Hippocampal formation (tissue), 2 donors: ENCODE measurements at places on chromosomes 12 and 14.

DNA sequence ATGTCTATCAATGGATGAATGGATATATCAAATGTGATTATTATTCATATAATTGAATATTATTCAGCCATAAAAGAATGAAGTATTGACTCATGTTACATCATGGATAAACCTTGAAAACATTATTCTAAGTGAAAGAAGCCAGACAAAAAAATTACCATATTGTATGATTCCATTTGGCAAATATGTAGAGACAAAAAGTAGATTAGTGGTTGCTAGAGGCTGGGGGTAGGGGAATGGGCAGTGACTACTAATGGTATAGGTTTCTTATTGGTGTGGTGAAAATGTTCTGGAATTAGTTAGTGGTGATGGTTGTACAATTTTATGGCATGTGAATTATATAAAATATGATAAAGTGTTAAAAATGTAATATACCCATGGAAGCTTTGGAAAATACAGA, 31.8 kb upstream of the GNS start:
- no peak for DNase-seq

- no peak for DNase-seq
Measured at GRCh38 chr14:29150659-29151058, 384.1 kb downstream of the FOXG1 start.

DNA sequence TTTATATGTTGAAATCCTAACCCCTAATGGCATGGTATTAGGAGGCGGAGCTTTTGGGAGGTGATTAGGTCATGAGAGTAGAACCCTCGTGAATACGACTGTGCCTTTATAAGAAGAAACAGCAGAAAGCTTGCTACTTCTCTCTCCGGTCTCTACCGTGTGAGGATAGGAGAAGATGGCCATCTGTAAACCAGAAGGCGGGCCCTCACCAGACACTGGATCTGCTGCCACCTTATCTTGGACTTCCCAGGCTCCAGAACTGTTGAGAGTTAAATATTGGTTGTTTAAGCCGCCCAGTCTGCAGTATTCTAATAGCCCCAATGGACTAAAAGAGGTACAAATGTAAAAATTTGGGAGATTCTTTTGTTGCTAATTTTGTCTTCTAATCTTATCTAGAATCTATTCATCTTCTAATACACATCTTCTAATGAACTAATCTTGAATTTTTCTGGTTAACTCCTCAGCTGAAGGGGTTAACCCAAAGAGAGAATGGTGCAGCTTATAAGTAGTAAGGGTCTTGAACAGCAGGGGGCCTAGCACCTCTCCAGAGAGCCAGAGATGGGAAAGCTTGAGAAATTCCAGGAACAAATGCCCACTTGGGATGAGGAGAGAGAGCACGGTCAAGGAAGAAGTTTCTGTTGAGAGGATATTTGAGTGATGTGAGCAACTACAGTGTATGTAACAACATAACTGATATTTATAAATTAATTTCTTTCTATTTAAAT, 264.0 kb upstream of the GRIP1 start:
- no peak for DNase-seq

DNA sequence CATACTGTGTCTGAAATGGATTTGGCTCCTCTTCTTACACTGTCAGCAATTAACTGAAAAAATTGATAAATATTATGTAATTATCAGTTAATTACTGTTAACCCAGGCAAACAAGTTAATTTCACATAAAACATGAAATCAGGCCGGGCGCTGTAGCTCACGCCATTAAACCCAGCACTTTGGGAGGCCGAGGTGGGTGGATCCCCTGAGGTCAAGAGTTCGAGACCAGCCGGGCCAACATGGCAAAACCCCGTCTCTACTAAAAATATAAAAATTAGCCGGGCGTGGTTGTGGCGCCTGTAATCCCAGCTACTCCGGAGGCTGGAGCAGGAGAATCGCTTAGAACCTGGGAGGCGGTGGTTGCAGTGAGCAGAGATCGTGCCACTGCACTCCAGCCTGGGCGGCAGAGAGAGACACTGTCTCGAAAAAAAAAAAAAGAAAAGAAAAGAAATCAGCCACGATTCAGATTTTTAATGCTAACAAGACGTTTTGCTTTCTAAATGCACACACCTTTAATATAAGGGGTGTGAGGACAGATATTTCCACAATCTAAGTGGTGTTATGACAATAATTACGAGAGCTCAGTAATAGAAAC, 473 bp upstream of the TMEM19 start:
- DNase-seq, result no peak

GRCh38 chr14:58283730-58284129, 14.6 kb upstream of the ARID4A start:
- DNase-seq, result no peak

DNA sequence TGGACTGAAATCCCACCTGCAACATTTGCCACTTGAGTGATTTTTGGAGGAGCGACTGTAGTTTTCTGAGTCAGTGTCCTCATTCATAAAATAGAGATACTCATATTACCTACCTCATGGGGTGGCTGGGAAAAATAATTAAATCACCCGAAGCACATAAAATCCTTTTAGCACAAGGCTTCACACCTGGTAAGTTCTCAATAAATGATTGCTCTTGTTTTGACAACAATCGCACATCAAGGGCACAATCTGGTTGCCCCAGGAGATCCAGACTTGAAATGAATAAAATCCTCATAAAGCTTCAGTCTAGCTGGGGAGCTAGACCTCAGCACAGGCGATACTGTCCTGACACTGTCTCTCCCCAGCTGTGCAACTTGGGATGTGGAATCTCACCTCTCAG, 76.0 kb upstream of the CCDC60 start:
- DNase-seq, result no peak

GRCh38 chr12:19546027-19546426, 106.7 kb downstream of the AEBP2 start:
- DNase-seq, result no peak

GRCh38 chr14:36998686-36999085, 173.7 kb downstream of the SLC25A21 start:
- no peak for DNase-seq

- DNase-seq, result no peak
Measured at GRCh38 chr14:93047661-93048060, 68.1 kb downstream of the ITPK1 start.

DNA sequence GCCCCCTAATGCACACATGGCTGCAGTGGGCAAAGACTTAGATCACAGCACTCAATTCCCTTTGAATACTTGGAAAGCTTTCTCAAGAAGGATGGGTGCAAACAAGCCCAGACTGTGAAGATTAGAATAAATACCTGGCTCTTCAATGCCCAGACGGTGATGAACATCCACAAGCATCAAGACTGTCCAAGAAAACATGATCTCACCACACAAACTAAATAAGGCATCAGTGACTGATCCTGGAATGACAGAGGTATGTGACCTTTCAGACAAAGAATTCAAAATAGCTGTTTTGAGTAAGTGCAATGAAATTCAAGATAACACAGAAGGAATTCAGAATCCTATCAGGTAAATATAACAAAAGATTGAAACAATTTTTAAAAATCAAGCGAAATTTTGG, 43.8 kb upstream of the ZDHHC17 start:
- no peak for DNase-seq

GRCh38 chr14:63800651-63801375, 52.0 kb upstream of the SYNE2 start:
- DNase-seq, result no peak

DNA sequence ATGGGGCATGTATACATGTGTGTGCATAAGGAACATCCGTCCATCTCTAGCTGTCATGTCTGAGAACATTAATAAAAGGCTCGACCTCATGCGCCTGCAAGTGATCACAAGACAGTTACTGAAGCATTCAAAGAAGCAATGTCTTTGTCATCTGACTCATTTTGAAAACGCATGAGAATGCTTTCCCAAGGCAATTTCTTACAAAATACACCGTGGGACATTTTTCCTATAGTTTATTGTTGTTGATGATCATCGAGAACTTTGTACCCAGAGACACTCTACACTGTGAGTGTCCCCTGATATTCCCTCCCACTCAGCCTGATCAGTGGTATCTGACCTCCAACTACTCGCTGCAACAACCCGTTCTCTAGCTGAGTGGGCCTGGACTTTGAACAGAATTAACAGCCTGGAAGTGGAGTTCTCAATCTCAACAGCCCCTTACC, 68.1 kb downstream of the ETV6 start:
- no peak for DNase-seq

GRCh38 chr14:64178814-64179213, 115.4 kb downstream of the ESR2 start:
- no peak for DNase-seq

DNA sequence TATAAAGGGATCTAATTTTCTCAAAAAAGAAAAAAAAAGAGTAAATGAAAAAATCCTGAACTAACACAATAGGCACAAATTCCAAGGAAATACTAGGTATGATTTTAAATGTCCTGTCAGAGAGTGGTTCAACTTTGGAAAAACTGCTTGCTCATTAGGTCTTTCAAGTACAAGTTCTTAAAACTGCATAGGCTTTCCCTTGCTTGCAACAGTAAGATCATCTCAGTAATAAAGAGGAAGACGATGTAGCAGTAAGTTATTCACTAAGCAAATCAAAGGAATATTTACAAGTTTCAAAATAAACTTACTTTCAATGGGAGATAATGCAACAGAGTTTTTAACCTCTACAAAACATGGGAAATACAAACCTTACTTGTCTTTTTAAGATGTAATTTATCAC, 21.6 kb downstream of the CORO1C start:
- no peak for DNase-seq

GRCh38 chr14:90487031-90487430, 90.2 kb downstream of the CALM1 start:
- DNase-seq, result no peak
